Fibroblast of skin of left biceps (primary cell): ENCODE measurements at places on chromosomes 5 and 9.

GRCh38 chr5:170497311-170498038 lies 6.3 kb upstream of the KCNIP1 start:
- no peak for DNase-seq

DNA sequence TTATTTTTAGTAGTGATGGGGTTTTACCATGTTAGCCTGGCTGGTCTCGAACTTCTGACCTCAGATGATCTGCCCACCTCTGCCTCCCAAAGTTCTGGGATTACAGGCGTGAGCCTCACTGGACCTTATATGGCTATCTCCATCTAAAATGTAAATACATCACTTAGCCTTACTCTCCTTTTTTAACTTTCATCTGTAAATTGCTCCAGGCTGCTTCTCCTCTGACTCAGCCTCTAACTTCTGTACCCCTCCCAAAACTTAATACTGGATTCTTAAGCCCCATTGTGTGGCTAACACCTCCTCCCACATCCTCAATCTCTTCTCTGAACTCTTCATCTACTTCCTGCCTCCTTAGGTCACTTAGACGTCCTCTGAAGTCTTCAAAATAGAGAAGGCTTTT lies 4.0 kb downstream of the SNX30 start:
- DNase-seq = peak; percentile 54

- no peak for DNase-seq
Observed at GRCh38 chr5:139181322-139181730, 16.8 kb downstream of the SIL1 start.

DNA sequence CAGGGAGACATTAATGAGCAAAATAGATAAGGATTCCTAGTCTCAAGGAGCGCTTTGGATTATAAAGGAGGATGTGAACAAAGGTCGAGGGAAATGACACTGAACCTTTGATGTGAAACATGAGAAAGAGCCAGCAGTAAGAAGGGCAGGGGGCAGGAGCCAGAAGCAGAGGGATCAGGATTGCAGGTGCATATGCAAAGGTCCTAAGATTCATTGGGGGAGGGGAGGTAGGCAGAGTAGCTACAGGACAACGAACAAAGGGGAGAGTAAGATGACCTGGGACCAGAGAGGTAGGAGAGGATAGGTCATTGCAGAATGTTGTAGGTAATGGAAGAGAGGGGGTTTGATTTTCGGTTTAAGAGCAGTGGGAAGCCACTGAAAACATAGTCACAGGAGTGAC lies 129.2 kb upstream of the TRPM3 start:
- no peak for DNase-seq

DNA sequence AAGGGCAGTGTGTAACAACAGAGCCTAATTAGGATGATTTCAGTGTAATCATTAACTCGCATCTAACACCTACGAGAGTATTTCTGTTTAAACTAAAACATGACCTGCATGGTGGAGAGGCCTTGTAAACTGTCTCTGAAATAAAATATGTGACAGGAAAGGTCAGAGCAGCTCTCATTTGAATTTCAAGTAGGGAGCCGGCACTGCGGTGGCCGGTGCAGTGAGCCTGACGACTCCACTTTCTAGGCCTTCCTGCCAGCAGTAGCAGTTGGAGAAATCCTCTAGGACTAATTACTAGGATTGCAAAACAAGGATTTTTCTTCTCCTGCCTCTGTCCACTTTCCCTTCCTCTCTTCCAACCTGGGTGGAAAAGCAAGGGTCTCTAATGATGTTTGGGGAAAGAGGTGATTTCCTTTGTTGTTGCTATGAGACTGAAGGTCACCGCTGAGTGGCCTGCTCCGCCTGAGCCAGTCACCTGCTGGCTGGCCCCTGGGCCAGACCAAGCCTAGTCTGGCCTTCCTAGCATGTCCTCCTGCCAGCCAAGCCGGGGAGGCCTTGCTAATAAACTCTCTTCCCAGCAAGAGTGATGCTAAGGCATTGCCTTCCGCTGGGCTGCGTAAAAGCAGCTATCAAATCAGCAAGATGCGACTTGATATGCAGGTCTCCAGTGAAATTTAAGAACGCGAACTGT lies 245.7 kb downstream of the PSAT1 start:
- no peak for DNase-seq

- no peak for DNase-seq
Observed at GRCh38 chr9:115241641-115242040, 123.7 kb upstream of the TNC start.

DNA sequence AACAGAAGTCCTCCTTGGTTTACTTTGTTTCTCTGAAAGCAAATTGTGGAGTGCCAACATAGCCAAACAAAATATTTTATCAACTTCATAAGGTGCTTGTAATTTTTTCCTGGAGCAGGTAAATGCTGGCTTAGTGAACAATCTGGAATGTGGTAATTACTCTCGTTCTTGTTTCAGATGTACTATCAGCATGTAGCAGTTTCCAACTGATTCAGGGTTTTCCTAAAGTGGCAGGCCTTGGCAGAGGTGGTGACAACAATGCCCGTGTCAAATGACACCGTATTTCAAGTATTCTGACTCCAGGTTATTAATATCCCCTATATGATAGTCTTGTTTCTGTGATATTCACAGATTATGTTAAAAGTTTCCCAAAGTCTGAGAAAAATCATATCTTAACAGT lies 1.2 kb downstream of the C9orf72 start:
- DNase-seq = no peak

DNA sequence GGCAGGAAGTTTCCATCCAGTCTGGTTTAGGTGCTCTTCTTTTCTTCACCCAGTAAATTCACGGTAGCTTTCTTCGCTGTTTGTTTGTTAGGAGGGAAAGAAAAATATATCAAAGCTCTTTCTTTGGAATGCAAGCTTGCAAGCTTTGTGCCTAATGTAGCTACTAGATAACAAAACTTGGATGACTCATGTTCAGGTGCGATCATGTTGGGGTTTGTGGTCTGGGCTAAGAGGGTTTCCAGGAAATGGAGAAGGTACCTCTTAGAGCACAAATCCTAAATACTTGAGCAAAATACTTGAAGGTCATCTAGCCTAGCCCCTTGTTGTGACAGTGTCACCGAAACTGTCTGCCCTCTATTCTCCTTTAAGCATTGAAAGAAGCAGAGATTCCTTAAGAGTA lies 17.7 kb downstream of the SRP19 start:
- no peak for DNase-seq

DNA sequence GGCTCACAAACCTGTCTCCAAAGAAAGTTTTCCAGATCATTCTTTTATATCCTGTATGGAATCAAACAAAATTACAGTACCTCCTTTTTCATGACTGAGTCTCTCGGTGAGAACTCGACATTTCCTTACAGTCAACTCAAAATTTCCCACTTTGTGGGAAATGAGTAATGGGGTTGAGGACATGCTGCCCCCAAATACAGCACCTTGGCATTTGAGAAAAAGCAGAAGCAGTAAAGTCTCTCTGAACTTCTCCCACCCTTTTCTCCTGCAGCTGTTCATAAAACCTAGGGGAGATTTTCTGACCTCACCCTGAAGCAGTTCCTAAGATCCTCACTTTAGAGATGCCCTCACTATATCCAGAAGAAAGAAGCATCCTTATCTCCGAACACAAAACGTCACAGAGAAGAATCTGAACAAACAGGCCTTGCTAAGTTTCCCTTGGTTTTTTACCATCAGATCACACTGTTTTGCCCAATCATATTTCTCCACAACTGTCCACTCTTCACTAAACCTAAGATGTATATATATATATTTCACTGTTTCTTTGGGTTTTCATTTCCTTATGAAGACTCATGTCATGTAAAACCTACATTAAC lies 96.1 kb upstream of the APC start:
- no peak for DNase-seq

- DNase-seq = no peak
Observed at GRCh38 chr9:92807757-92808725, 43.4 kb upstream of the BICD2 start.
